Activated CD4-positive, alpha-beta T cell treated with anti-CD3 and anti-CD28 coated beads, Interleukin-2, amount 50 U/mL, for 1 hour (primary cell): ENCODE measurements at places on chromosomes 1 and 21.

- no peak for DNase-seq
Observed at GRCh38 chr1:63775418-63776127, 1.8 kb downstream of the ROR1 start.

- no peak for DNase-seq
Observed at GRCh38 chr1:165527251-165528007, 16.4 kb upstream of the LRRC52 start.

- no peak for DNase-seq
Observed at GRCh38 chr1:5847013-5847659, 145.1 kb downstream of the NPHP4 start.

- no peak for DNase-seq
Observed at GRCh38 chr1:33061834-33062233, 19.1 kb upstream of the AZIN2 start.

DNA sequence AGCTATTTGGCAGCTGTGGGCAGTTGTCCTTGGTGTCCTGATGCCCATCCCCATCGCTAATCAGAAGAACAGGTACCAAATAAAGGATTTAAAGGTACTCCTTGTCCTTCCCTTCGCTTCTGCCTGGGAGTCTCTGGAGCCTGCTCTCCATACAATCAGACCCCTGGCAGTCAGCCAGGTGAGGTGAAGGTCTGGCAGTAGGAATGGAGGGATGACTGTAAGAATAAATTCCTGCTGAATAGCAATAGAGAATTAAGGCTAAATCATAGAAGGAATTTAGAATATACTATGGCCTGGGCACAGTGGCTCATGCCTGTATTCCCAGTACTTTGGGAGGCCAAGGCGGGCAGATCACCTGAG lies 9.2 kb downstream of the THBS3 start:
- DNase-seq = no peak

GRCh38 chr1:37124501-37124900 lies 90.2 kb upstream of the GRIK3 start:
- DNase-seq = no peak

GRCh38 chr1:156839426-156840109 lies 19.3 kb downstream of the INSRR start:
- no peak for DNase-seq

DNA sequence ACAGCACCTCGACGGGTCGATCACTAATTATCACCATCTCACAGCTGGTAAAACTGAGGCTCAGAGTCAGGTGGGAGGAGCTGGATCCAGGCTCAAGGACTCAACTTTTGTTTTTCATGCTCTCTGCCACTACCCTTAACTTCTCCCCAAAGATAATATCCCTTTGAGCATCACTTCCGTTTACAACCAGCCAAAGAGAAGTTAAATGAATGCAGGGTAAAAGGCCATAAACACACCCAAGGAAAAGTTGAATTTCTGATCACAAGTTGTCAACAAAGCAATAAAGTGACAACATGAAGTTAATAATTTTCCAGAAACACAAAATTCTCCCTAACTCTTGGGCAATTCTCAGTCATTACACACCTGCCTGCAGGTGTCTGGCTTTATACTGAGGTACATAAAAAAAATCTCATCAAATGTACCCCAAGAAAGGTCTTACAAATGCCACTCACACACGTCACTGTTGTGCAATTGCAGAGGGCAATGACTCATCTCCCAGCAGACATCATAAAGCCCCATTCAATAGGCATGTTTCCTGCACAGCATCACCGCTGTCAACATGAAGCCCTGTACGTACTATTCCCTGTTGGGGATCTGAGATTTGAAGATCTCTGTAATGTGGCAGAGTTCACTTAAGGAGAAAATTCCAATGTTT lies 3.4 kb downstream of the OR2T11 start:
- DNase-seq = no peak

DNA sequence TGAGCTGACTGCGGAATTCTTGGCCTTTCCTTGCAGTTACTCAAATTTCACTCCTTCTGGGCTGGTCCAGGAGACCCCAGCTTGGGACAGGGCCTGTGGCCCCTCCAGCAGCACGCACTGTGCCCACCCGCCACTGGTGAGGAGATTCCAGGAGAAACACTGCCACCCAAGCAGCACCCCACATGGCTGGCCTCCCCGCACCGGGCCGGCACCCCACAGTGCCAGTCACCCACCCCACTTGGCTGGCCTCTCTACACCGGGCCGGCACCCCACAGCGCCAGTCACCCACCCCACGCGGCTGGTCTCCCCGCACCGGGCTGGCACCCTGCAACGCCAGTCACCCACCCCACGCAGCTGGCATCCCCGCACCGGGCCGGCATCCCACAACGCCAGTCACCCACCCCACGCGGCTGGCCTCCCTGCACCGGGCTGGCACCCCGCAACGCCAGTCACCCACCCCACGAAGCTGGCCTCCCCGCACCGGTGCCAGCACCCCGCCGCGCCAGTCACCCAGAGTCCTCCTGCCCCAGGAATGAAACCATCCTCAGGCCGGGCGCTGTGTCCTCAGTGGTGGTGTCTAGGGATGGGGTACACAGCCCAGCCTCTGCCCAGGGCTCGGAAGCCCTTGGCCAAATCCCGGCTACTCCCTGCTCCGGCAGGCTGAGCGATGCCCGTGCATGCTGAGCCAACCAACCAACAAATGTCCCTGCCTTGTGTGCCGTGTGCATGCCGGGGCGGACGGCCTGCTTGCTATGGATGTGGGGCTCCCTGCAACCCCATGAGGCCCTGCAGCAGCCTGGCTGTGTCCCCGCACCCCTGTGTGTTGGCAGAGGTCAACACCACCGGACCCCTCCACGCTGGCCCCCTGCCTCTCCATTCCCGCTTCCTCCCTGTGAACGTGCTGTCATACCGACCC lies 38.6 kb upstream of the TSPEAR start:
- no peak for DNase-seq

DNA sequence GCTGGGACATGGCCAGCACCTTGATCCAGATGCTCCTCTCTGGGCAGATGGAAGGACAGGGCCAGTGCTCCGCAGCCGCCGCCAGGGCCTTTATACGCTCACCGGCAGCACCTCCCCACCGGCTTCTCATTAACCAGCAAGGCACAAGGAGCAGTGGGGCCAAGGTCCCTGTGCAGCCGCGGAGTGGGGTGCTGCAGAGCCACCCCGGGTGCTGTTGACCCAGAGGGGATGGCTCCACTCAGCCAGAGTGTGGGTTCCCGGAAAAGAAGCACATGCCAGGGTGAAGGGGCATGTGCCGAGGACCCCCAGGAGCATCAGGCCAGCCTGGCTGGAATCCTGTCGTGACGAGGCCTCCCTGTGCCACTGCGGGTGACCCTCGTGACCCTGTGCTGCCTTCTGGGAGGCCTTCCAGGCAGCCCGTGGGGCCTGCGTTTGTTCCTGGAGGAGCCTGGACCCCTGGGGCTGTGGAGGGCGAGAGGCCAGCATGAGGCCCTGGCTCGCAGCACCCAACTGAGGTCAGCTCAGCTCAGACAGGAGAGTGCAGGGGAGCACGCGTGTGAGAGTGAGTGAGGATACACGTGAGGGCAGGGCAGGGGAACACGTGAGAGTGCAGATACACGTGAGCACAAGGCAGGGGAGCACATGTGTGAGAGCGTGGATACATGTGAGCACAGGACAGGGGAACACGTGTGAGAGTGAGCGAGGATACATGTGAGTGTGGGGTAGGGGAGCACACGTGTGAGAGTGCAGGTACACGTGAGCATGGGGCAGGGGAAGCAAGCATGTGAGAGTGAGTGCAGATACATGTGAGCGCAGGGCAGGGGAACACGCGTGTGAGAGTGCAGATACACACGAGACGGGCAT lies at the start of gene FTCD:
Gene FTCD (minus strand): TSS at position 66 of the 864 bp plus-strand sequence. CDS start 56 bp downstream, at position 10.
- DNase-seq = no peak

DNA sequence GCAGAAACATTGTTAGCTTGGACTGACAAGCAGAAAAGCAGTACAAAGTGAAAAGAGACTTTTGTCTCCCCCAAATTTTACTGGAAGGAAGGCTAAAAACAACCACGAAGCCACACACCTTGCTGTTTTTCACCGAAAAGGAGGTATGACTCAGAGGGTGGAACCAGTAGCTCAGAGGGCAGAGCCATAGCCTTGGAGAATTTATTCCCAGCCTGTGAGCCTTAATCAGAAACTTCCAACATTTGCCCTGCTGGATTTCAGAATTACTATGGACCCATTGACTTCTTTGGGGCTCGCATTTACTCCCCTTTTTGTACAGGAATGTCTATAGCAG lies 32.0 kb downstream of the RPS6KC1 start:
- DNase-seq = no peak

DNA sequence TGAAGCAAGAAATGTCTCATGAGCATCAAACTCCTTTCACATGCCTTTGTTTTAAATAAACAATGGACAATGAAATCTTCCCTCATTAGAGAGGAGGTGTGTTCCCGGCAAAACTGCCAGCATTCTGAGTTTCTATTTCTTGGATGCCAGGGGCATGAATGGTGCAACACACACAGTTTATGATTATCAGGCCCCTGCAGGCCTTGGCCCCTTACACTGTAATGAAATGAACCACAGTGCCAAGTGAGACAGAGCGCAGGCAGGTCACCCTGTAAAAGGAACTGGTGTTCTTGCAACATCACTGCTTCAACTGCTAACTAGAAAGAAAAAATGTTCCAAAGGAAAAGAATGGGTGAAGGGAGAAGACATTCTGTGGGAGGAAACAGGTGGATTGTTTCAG lies 3.8 kb upstream of the PIGC start:
- DNase-seq = no peak

GRCh38 chr1:43524804-43525203 lies 5.9 kb upstream of the PTPRF start:
- no peak for DNase-seq

DNA sequence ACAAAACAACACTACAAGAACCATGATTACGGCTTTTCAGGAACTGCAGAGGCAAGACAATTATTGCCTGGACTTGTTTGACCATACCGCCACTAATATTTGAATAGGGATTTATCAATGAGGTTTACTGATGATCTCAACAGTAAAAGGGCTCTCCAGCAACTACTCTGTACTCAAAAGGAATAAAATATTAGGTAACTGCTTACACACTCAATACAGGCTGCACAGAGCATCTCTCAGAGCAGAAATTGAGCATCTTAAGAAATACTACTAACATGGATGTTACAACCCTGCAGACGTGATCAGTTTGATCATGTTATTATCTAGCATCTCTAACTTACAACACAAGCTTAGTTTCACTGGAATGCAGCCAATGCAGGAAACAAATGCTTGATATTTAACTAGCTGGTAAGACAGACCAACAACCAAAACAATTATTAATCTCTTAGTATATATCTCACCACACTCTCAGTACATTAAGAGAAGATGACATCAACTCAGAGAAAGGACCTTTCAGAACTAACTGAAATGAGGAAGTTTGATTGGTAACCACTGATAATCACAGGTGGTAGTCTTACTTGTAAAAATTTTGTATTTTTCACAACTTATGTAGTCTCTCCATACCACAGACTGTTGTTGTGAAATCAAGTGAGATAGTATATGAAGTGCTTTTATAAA lies 52.2 kb downstream of the PUM1 start:
- no peak for DNase-seq

GRCh38 chr1:157181258-157181657 lies 43.1 kb upstream of the ETV3 start:
- no peak for DNase-seq

GRCh38 chr1:56696663-56697062 lies 51.5 kb downstream of the PRKAA2 start:
- no peak for DNase-seq

DNA sequence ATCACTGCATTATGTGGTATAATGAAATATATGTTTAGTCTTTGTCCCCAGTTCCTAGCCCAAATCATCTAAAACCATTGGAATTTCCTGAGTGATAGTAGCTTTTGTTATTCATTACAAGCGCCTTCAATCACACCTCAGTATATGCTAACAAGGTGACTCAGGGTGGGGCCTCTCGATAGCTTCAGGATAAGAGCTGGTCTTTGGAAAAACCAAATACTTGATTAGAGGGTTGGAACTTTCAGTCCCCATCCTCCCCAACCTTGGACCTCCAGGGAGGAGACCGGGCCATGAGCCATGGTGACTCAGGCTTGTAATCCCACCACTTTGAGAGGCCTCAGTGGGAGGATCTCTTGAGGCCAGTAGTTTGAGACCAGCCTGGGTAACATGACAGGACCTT lies 5.1 kb upstream of the BRDT start:
- no peak for DNase-seq

DNA sequence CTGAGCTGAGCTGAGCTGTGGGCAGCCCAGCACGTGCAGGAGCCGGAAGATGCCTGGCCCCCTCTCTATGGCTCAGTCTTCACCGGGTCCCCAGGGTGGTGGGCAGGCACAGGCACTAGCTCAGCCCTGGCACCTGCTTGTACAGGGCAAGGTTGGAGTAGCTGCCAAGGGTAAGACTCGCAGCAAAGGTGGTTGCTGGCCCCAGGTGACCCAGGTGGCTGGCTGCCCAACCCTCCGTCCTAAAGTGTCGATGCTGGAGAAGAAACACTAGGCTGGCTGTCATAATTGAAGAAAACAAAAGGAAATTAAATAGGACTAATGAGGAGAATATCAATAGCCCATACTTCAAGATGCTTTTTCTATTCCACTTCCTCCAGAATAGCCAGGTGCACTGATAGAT lies 77.1 kb upstream of the ACTL8 start:
- no peak for DNase-seq

DNA sequence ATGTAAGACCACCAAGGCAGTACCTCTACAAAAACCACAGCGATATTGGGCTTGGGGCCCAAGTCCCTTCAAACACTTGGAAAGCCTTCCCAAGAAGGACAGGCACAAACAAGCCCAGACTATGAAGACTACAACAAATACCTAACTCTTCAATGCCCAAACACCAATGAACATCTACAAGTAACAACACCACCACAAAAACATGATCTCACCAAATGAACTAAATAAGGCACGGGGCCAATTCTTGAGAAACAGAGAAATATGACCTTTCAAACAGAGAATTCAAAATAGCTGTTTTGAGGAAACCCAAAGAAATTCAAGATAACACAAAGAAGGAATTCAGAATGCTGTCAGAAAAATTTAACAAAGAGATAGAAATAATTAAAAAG lies 86.8 kb downstream of the COL24A1 start:
- DNase-seq = no peak

DNA sequence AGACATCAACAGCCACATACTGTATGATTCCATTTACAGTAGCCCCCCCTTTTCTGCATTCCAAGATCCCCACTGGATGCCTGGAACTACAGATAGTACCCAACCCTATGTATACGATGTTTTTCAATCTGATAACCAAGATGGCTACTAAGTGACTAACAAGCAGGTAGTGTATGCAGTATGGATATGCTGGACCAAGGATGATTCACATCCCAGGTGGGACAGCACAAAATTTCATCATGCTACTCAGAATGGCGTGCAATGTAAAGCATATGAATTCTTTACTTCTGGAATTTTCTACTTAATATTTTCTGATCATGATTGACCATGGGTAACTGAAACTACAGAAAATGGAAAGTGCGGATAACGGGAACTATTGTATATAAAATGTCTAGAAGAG lies 30.0 kb upstream of the MRPS6 start:
- no peak for DNase-seq
